CD4-positive, alpha-beta T cell treated with Interleukin-6 for 4 hours (primary cell): ENCODE measurements at places on chromosomes 6 and 20.

DNA sequence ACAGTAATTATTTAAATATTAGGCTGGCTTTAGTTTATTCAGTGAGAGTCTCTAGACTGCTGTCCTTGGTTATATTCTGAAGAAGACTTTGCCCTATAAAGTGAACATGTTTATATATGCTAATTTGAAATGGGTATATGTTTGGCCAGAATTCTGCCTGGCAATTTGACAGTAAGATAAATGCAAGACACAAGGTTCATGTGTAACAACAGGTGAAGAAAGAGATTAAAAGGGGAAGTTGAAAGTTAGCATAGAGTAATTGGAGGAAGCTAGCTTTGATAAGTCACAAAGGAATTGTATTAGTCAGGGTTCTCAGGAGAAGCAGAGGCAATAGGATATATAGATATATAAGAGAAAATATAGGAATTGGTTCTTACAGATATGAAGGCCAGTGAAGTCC, 191.4 kb downstream of the CENPW start:
- no peak for DNase-seq

DNA sequence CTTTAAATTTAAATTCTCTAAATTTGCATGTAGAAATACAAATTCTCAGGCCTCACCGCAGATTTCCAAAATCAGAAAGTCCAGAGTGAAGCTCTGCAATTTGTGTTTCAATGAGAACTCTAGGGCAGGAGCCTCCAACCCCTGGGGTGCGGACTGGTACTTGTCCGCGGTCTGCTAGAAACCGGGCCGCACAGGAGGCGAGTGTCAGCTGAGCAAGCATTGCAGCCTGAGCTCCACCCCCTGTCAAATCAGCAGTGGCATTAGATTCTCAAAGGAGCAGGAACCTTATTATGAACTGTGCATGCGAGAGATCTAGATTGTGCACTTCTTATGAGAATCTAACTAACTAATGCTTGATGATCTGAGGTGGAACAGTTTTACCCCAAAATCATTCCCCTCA, 203.0 kb upstream of the PCSK2 start:
- DNase-seq: no peak

DNA sequence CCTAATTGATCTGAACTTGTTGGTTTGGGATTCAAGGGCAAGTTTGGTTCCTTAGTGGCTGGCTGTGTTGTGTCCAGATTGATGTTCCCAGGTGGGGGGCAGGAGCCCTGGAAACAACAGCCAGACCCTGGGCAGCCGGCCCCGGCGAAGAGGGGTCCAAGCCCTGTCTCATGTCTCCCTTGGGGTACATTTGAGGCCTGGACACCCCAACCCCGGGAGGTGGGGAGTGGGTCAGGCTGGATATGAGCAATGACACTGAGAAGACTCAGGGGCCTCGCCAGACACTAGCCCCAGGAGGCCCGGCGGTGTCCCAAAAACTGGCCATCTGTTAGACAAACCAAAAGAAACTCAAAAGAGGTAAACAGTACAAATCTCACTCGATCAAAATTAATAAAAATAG, 79.6 kb downstream of the YTHDF1 start:
- DNase-seq: no peak

- no peak for DNase-seq
These were observed 447.3 kb downstream of the MAFB start for GRCh38 chr20:40241596-40242343.

GRCh38 chr20:8718279-8718678, 350.6 kb upstream of the PLCB4 start:
- no peak for DNase-seq

GRCh38 chr20:46588532-46589511, 38.4 kb upstream of the OCSTAMP start:
- DNase-seq: no peak

DNA sequence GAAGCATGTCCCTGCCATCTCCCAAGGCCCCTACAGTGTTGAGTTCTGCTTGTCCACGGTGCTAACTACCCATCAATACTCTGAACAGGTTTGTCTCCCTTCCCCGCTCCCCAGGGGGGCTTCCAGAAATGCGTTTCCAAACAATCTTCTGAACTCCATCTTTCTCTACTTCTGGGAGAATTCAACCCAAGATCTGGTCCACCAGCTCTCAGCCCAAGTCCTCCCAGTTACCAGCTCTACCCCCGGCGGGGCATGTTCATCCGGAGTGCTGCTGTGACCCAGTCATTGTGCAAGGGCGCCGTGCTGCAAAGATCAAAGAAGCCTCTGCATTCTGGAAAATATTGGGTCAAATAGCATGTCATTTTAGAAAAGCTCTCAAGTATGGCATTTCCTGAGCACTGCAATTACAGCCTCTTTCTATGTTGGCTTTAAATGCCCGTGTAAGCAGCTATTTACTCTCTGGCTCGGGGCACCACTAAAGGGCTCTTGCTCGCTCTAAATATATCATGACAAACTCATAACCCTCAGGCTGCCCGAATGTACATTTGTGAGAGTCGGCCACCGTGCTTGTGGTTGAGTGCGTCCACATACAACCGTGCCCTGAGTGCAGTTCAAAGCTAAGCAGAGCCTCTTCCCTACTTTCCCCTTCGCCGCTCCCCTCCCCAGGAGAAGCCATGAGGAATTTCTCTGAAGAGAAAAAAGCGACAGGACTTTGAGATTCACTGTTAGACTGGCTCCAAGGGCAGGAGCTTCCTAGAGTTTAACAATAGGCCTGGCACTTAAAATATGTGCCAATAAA, 71.6 kb downstream of the BANF2 start:
- no peak for DNase-seq

GRCh38 chr6:168021581-168021980, 24.1 kb downstream of the KIF25 start:
- DNase-seq: no peak

GRCh38 chr6:69663215-69663614, 133.6 kb downstream of the LMBRD1 start:
- no peak for DNase-seq

DNA sequence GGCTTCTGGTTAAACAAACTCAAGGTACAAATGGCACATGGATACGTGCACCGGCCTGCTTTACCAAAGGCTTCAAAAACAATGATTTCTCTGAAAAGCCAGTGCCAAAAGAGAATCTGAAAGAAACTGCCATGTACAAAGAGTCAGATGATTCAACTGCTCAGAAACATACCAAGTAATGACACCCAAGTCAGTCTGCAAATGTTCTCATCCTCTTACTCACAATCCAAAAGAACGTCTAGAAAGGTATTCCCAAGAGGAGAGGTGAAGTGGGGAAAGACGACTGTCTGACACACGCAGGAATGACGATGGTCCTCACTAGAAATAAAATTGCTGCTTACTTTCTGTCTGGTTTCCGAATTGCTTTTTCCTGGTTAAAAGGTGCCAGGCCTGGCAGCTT, 52.9 kb downstream of the NFATC2 start:
- DNase-seq: no peak

DNA sequence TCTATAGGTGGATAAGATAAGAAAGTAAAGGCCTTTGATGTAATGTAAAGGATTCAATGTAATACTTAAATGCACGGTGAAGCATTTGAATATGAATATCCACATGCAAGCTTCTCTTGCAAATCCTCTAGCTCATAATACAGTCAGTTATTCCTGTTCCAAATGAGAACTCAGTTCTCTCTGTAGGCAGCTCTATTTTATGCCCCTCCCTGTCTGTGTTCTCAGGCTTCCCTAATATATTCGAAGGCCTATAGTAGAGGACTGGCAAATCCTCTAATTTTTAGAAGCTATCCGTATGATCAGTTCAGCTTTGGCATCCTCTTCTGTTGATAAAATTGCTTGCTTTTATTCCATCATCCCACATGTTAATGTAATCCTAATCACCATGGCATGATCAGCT, 200.2 kb downstream of the UBE3D start:
- DNase-seq: no peak

- no peak for DNase-seq
These were observed 219.6 kb upstream of the CHD6 start for GRCh38 chr20:41837669-41838224.

GRCh38 chr6:21731411-21732031, 138.0 kb downstream of the SOX4 start:
- DNase-seq: no peak

DNA sequence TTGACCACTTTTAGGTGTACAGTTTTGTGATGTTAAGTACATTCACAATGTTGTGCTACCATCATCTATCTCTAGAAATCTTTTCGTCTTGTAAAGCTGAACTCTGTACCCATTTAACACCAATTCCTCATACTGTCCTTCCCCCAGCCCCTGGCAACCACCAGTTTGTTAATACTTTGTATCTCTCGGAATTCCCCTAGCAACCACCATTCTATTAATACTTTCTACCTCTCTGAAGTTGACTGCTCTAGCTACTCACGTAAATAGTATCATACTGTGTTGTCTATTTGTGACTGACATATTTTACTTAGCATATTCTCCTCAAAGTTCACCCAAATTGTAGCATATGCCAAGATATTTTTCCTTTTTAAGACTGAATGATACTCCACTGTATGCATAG, 82.3 kb upstream of the CLDN20 start:
- no peak for DNase-seq

GRCh38 chr6:56732517-56732916, 89.8 kb upstream of the DST start:
- DNase-seq: no peak

DNA sequence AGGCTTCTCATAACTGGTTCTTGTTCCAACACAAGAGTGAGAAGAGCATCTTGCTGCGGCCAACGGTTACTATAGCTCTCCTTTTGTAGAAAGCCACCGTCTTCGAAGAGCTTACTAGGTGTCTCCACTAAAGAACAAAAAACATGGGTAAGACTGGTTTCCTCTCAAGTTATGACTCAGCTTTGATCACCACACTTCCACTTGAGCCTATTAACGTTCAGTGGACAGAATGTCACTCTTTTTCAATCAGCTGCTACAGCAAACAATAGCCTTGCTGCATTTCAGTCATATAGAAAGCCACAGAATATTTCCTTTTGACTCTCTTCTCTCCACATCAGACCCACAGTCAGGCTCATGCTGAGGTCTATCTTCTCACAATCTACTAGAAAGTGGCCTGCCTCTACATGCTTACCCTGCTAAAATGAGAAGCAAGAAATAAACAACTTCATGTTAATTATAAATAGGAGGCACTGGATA, 243.5 kb upstream of the PREP start:
- DNase-seq: peak; percentile 21

DNA sequence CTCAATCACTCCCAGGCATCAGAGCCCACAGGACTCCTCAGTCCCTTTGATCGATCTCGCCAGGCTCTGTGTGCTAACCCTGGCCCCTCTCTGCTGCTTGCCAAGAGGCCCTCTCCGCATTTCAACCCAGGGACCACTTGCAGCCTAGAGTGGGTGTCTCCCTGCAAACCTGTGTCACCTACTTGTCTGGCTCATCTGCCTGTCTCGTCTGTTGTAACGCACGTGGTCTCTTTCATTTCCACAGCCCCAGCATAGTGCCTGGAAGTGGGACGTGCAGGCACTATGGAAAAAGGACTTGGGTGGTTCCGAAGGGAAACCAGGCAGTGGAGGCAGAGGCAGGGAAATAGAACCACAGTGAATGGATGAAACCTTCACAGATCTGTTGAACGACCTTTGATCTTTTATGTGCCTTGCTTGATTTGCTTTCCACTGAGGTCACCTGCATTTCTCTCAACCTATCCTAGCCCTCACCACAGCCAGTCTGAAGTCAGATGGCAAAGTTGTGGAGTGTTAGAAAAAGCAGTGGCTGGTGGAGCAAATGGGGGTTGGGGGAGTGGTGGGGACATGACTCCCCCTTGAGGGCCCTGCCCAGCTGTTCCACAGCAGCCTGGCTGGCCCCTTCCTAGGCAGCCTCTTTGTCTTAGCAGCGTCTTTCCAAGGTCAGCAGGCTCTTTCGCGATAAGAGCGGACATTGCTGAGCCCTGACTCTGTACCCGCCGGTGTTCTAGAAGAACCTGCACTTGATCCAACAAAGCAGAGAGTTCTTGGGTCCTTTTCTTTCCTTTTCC, 55.8 kb upstream of the TAGAP start:
- DNase-seq: no peak

GRCh38 chr20:17657898-17658647, 24.0 kb downstream of the RRBP1 start:
- no peak for DNase-seq

DNA sequence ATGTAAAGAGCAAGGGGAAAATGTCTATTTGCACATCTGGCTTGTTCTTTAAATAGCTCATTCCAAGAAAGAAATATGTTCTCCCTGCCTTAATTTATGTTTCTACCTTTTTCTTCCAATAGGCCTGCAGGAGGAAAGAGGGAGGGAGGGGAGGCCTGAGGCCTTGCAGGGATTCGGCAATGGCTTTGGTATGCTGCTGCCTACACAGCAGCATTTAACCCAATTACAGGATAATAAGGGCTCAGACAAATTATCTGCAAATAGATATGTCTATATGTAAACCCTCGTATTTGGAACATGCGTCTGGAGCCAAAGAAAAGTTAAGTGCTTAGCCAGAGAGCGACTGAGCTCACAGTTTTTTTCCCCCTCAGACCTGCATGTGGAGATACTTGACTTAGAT, 277.2 kb downstream of the CDC5L start:
- DNase-seq: no peak

- DNase-seq: no peak
These were observed 122.7 kb downstream of the BTBD9 start for GRCh38 chr6:38517005-38517404.

DNA sequence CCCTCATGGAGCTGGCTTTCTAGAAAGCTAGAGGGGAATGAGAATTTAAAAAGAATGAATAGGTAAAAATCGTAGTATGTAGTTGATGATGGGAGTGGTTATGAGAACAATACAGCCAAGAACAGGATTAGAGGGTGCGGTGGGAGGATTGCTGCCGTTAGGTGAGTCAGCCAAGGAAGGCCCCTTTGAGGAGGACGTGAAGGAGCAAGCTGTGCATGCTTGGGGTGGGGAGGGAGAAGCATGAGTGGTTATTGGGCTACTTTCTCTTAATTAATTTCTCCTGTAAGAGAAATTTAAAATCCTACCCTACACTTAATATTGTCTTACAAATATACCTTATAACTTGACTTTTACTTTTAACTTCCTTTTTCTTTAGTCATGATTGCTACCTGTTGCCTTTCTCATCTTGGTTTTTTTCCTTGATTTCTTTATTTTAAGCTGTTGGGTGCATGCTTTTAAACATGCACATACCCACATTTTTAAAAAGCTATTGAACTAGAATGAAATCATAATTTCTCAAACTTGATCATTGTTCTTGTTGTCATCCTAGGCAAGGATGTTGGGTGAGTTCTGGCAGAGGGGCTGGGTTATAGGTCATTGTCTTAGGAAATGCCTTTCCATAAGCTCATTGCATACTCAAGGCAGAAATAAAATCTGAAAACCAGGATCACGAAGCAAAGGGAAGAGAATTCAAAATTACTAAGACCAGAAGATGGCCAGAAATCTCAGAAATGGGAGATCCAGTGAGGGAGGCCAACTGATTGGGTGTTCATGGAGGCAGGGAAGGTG, 114.5 kb downstream of the TCP11 start:
- no peak for DNase-seq
